Stimulated activated CD8-positive, alpha-beta memory T cell treated with anti-CD3 and anti-CD28 coated beads, Interleukin-2, amount 100 ng/mL, for 1 hour (primary cell): ENCODE measurements at places on chromosomes 12 and 14.

GRCh38 chr14:23093526-23093925 lies 1.4 kb downstream of the ACIN1 start:
- DNase-seq: no peak

- DNase-seq: no peak
These were observed 186.6 kb upstream of the KRR1 start for GRCh38 chr12:75698052-75698451.

DNA sequence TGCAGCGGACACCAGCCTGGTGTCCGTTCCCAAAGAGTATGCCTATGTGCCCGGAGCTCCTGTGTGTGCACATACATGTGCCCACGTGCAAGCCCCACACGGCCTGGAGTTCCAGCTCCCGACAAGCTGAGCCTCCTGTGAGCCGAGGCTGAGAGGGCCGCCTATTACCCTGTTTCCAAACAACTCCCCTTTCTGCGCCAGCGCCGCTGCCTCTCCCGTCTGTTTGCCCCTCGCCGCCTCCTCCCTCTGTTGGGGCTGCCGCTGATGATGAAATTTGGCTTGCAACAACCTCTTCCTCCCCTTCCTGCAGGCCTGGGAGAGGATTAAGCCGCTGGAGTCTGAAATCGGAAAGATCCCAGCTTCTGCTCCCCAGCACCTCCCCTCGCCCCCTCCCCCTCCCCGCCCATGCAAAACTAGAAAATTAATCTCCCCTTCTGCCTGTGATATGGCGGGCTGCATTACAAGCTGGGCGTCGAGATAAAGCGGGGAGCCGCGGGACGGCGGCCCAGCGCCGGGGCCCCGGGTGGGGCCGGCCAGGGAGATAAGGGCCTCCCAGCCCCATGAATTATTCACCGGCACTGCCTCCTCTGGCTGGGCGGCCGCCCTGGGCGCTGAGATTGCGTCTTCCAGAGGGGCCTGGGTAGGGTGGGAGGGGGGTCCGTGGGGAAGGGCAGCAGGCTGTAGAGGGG lies 6.8 kb upstream of the ASIC1 start:
- DNase-seq: no peak

DNA sequence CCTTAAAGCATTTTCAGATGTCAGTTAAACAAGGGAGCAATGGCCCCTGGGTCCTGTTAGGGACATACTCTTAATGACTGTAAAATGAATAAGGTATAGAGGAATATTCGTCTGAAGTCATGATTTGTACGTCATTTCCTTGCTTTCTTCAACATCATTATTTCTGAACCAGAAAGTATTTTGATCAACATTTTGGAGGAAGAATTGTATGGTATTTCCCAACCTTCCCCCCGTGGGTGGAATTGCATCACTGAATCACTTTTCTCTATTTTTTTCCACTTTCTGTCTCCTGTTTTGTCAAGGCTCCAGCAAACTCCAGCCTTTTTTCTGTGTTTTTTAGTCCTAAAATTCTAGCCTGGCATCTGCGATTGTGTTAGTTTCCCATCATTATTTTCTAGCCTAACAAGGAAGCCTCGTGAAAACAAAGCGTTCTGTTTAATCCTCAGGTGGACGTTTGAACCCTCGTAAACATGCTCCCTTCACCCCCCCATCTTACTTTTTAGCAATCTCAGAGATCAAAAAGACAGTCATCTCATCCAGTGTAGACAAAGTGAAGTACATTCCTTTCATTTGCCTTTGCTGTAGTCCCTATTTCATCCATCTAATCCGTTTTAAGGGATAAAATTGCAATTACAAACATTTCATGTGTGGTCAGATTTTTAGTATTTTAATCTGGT lies 62.3 kb downstream of the ETV6 start:
- no peak for DNase-seq

DNA sequence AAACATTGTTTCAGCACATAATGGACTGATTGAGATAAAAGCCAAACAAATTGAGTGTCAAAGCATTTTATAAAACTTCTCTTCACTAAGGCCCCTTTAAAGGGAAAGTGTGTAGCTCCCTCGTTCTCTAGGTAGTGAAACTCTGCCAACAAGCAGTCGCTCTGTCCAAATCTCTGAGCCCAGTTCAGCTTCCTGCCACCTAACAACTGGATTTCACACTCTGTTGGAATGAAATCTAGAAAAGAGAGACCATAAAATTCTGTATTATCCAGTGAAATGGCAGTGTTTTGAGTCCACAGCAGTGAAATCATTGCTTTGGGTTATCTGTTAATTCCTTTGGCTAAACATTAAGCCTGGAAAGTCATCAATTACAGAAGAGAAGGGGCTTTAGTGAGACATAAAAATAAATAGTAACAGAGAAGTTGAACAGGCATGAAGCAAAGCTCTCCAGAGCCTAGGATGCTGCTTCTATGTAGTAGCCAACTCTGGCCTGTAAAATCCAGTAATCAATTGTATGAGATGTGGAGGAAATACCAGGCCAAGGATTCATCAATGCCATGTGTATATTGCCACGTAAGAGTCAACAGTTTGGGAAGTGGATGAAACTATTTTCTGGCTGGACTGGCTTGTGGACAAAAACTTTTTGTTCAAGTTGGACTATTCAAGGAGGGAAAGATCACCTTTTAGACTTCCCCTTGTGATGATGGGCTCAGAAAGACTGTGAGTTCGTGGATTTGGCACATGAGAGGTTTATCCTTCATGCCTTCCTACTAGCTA lies 122.5 kb downstream of the WIF1 start:
- DNase-seq: no peak

DNA sequence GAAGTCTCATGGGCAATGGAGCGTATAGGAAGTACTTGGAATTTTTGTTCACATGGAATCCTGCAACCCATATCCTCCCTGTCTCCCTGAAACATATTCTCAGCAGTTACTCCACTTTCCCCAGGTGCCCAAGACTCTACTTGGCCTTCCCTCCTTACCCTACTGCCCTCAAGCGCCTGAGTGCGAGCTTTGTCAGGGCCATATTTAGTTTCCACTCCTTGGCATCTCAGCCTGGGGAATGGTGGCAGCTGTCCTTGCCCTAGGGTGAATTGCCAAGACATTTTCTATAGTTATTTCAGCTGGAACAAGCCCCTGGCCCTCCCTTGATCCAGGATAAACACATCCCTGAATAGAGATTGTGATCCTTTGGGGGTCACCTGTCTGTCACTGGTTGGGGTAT lies 569.3 kb upstream of the LRFN5 start:
- DNase-seq: no peak

DNA sequence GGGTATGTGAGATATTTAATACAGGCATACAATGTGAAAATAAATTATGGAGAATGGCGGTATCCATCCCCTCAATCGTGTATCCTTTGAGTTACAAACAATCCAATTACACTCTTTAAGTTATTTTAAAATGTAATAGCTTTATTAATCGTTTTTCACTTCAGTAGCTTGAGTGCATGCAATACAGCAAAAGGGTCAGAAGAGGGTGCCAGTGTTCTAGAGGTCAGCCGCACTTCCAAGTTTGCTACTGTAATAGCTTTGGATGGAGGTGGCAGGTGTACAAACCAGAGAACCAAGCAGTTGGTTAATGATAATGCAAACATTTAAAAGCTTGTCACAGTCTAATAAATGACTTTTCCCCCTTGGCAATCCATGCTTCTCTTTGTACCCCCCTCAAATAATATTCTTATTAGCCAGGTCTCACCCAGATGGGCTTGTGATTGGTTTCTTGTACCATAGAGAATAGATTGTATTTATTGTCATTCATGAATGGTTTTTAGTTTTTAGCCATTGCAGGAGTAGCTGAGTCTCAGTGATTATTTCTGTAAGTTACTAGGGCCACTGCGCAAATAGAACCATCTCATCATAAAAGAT lies 127.0 kb downstream of the ERC1 start:
- peak; percentile 52 for DNase-seq

DNA sequence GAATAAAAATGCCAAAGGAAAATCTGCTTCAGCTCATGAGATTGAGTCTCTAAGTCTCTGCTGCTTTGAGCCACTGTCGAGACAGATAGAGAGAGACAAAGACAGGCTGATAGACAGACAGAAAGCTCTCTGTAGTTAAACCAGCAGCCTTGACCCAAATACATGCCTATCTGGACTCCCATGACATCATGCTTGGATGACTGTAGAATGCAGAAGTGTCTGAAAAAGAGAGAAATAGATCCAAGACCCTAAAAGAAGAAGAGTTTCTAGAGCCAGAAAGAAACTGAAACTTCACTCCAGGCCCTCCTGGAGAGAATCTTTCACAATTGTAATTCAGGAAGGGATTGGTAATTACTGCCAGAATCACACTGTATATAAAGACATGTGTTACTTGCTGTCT lies 122.6 kb upstream of the PLXNC1 start:
- DNase-seq: no peak

GRCh38 chr14:32620303-32620702 lies 291.2 kb downstream of the AKAP6 start:
- DNase-seq: no peak

- DNase-seq: no peak
These were observed 8.4 kb downstream of the ARHGEF25 start for GRCh38 chr12:57619434-57620244.

GRCh38 chr12:106417926-106418910 lies 60.7 kb downstream of the POLR3B start:
- DNase-seq: no peak

DNA sequence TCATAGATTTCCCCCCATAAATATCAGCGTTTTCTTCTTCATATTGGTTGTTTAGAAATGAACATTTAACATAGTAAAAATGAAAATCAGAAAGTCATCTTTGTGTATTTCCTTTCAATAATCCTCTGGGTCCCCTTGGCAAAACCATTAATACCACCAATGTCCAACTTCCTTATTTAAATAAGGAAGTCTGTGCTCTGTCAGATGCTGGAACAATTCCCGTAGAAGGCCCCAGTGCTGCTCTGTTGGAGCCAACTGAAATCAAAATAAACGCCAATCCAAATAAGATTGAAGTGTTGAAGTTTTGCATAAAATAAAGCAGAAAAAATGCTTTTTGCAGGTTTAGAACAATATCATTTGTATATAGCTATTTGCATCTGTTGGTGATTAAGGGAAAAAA lies 93.1 kb downstream of the PPM1H start:
- no peak for DNase-seq

DNA sequence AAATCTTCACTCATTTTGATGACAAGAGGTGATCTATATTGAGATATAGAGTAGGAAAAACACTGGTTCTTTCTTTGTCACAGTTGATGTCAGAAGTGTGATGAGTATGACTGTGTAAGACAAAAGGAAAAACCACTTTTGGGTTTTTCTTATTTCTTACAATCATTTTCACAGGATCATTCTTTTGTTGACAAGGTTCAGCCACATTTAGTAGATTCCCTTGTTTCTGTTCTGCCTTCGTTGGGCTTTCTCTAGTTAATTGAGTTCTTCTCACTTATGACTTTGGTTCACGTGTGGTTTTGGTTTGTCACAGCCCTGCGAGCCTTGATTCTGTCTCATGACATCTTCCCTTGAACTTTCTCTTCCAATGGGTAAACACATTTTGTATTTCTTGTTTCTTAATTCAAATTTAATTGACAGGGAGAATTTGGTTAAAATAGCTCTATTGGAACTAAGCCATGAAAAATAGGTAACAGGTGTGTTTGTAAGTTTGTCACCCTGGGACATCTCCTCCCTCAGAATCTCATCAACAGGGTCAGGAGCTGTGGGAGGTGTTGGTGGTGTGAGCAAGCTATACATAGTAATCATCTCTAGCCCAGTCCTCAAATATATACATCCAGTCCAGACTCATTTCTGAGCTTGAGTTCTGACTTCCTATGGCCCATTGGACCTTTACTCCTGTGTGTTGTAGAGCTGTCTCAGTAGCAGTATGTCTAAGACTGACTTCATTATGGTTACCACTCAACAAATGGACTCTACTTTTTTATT lies 255.3 kb downstream of the BMP4 start:
- DNase-seq: no peak

- DNase-seq: no peak
These were observed 1197.9 kb upstream of the SEL1L start for GRCh38 chr14:82731526-82731925.
